NK-92 treated with Interleukin-12 subunit alpha and Interleukin-12 subunit beta, amount 100 ng/mL, for 24 hours (cell line): ENCODE measurements at places on chromosomes 13 and 19.

DNA sequence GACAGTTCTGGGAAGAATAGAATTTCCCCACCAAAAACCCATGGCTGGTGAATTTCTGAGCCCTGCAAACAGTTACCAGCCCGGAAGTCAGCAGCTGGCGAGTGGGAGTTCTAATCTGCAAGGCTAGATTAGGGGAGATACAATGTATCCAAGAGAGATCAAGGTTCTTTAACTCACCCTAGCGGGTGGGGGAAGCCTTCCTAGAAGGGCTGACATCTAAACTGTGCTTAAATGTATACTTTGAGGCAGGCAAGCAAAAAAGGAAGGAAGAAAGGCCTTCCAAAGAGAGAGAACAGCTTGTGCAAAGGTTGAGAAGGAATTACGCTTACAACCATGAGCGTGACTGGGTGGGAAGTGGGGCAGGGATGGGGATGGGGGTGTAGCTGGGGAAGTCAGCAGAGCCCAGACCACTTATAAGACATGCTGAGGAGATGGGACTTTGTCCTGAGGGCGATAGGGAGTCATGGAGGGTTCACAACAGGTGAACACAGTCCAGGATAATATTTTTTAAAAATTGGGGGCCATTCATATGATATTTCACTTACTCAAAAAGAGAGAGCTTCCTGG is 20.8 kb upstream of the ZNRF4 start:
- no peak for DNase-seq

DNA sequence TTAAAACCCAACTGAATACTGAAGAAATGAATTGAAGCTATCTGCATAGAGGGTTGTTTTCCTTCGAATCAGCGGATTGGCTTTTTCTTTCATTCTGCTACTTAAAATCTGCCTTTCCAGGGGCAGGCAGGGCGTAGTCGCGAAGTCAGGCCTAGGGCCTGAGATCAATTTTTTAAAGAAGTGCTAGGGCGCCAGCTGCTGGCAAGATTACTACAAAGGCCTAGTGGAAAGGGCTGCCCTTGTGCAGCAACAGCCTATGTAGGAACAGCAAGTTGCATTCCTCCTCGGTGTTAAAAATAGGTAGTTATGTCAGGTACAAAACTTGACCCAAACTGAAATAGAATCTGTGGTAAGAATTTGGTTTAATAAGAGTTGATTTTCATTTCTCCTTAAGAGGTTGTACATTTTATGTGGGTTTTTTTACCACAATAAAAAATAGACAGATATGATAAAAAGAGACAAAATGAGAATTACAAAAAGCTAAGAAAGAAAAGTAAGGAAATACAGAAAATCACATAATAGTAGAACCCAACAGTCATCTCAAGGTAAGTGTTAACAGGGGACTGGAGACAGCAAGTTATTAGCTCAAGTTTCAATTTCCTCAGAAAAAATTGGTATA is 9.5 kb upstream of the URAD start:
- no peak for DNase-seq

- no peak for DNase-seq
Observed at GRCh38 chr13:102913914-102914313, 68.1 kb downstream of the ERCC5 start.

- peak; percentile 77 for DNase-seq
Observed at GRCh38 chr19:45667620-45668341, at the start of gene GIPR. TSS of gene GIPR (plus strand) at chr19:45668221. CDS start at chr19:45669521, 1,300 bp downstream.

DNA sequence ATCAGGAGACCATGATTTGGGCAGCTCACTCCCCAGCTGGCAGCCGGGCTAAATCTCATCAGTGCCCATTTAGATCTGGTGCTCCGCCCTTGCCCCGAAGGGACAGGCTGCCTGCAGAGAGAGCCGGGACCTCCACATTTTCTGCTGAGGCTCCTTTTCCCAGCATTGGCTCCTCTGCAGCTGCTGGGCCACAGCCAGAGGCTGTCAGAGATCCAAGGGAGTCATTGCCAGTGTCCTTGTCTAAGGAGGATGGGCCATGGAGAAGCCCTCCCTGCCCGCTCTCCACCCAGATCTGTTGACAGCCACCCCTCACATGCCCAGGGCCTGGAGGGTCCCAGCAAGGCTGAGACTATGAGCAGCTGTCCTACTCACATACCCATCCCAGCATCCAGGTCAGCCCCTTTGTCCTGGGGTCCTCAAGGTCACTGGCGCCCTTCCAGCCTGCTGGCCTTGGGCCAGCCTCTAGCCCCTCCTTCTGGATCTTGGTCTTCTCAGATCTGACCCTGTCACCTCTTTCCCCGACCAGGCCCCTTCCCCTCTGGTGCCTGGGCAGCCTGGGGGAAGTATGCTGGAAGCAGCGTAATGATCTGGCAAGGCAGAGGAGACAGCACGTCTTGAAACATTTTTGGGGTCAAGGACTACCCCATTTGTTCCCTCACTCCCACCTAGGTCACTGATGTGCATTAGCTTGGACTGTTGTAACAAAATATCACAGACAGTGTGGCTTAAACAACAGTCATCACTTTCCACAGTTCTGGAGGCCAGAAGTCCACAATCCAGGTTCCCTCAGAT is 7.9 kb downstream of the PIN1 start:
- DNase-seq: no peak

DNA sequence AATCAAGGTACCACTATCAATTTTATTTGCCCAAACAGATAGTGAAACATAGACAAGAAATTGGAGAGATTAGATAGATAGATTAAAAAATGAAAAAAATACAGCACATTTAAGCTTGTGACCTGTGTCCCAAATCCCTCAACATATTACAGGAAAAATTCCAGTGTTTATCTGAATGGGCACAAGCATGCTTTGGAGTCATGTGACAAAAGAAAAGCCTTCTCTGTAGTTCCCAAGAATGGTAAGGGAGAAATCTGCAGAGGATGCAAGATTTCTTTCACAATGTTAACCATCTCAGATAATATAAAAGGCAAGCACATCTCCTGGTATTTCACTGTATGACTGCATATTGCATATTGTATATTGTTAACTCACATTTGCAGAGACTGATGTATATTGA is 168.0 kb downstream of the PCDH9 start:
- no peak for DNase-seq

GRCh38 chr19:55113570-55114039 is 3.8 kb downstream of the PPP1R12C start:
- DNase-seq: no peak

- DNase-seq: no peak
Observed at GRCh38 chr19:20209051-20209450, 42.0 kb downstream of the ZNF486 start.

GRCh38 chr19:2588081-2588777 is 112.3 kb downstream of the GADD45B start:
- DNase-seq: no peak

- no peak for DNase-seq
Observed at GRCh38 chr13:97280478-97280877, 58.3 kb downstream of the MBNL2 start.

DNA sequence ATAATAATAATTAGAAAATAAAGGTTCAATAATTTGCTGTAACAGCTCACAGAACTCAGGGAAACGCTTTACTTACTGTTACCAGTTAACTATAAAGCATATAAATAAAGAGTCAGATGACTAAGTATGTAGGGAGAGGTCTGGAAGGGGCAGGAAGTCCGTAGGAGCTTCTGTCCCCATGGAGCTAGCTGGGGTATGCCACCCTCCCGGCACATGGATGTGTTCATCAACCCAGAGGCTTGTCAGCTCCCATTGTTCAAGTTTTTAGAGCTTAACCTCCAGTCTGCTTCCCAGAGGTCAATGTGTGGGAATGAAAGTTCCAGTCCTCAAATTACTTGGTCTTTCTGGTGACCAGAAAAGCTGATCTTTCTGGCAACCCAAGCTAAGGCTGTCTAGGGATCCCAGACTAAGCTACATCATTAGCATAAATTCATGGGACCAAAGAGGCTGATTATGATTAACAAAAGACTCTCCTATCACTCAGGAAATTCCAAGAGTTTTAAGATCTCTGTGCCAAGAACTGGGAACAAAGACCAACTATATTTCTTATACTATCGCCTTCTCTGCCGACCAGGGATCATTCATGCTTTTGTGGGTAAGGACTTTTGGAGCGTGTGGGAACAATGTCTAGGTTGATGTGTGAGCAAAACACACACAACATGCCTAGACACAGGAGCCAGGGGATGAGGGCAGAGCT is 31.7 kb upstream of the ZNF507 start:
- no peak for DNase-seq
